Activated CD8-positive, alpha-beta memory T cell treated with anti-CD3 and anti-CD28 coated beads for 1 hour (primary cell): ENCODE measurements at places on chromosomes 6 and 20.
A peak's percentile ranks its signal among the peaks of the same experiment; 100 is the strongest.

- no peak for DNase-seq
These were observed 101.6 kb downstream of the LINC00237 start for GRCh38 chr20:21004386-21005076.

GRCh38 chr6:154956771-154957522 lies 38.2 kb upstream of the TIAM2 start:
- no peak for DNase-seq

- DNase-seq = no peak
These were observed 47.7 kb upstream of the SNAP91 start for GRCh38 chr6:83756565-83756964.

DNA sequence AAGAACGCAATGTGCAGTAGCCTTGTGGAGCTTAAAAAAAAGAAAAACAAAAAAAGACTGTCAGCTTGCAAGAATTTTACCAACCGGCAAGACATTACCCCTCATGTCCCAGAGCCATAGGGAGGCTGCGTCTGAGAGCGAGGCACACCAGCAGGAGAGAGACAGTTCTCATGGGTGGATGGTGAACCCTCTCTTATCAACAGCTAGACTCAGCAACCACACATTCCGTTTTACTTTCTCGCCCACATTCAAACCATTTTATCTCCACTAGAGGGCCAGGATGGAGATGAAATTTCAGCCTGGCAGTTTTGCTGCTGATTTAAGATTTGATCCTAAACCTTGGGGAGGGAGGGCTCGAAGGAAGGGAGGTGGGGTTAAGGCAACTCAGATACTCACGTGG lies 247.0 kb downstream of the ATXN1 start:
- DNase-seq = no peak

GRCh38 chr6:159328052-159328451 lies 158.9 kb downstream of the FNDC1 start:
- no peak for DNase-seq

DNA sequence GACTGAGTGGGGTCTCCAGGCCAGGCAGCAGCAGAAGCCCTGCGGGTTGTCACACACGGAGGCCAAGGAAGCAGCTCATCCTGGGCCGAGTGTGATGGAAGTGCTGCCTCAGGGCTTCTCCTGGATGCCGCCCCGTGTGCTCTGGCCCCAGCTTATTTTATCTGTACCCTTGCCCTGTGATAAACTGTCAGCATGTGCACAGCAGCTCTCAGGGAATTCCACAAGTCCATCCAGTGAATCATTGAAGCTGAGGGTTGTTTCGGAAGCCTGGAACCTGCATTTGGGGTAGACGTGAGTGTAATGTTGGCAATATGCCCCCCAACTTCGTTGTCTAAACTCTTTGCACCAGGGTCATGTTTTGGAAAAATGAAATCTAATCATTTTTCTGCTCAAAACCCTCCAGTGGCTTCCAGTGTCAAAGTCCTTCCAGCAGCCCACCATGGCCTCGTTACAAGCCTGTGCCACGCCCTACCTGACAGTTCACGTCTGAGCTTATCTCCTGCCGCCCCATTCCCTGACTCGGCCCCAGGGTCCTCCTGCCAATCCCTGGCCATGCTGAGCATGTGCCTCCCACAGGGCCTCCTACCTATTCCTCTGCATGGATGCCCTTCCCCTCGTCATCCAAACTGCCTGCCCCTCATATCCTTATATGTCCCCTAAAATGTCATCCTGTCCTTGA lies 168.1 kb upstream of the THBS2 start:
- DNase-seq = no peak

DNA sequence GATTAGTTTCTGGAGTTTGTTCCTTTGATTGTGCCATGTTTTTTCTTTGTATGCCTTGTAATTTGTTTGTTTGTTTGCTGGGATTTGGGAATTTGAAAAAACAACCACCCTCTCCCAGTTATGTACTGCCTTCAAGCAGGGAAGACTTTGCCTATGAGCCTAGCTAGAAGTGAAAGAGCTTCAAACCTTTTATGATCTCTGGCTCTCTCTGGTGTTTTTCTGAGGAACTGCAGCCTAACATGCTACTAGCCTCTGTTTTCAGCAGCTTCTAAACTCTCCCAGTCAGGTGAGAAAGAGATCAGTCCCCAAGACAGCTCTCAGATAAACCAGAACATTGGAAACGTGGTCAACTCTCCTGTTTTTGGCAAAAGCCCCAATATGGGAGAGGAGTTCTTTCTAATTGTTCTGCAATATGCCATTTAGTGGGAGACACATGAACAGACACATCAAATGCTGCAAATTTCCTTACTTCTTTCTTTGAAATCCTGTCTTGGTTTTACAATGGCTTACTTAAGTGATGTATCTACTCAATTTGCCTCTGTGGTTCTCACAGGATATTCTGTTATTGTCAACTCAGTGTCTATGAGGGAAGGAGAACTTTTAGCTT lies 58.9 kb upstream of the SERINC1 start:
- peak; percentile 11 for DNase-seq

- no peak for DNase-seq
These were observed 55.5 kb downstream of the NCOA3 start for GRCh38 chr20:47557218-47557617.

GRCh38 chr20:50478162-50478990 lies 31.8 kb upstream of the PTPN1 start:
- DNase-seq = peak; percentile 54

GRCh38 chr20:6036213-6036612 lies 17.6 kb downstream of the LRRN4 start:
- no peak for DNase-seq

DNA sequence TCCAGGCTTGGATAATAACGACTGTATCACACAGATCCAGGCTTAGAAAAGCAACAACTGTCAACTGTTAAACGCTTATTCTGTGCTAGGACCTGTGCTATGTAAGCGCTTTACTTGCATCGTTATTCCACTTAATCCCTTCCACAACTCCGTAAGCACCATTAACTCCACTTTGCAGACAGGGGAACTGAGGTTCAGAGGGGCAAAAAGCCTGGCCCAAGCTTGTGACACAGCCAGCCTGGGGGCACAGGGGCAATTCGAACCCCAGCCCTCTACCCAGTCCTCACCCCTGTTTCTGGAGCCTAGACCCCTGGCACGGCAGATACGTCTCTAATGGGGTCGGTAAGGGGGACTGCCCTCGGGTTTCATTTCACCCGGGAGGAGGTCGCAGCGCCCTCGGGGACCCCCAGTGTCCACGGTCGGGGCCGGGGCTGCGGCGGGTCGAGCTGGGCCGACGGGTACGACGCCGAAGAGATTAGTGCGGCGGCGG lies 411 bp downstream of the DSN1 start:
- DNase-seq = no peak

DNA sequence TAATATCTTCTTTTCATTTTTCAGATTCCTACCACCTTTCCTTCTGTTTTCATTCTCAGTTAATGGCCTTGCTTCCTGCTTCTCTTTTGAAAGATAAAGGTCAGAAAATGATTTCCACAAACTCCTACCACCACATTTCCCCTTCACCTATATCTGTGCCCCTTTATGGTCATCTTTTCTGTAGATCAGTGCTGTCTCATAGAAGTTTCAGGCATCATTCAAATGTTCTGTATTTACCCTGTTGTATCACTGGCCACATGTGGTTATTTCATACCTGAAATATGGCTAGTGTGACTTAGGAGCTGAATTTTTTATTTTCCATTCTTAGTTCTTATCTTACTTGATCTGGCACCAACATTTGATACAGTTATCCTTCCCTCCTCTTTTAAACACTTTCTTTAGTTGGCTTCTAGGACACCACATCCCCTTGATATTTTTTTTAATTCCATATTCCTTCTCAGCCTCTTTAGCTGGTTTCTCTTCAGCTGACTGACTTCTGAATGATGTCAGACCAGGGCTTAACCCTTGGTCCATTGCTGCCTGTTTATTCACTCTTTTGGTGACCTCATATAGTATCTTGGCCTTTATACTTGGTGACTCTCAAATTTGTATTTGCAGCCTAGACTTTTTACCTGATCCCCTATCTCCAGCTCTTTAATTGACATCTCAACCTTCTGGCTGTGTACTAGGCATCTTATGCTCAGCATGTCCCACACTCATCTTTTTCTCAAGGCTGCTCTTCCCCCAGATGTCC lies 81.0 kb downstream of the ATRN start:
- no peak for DNase-seq

DNA sequence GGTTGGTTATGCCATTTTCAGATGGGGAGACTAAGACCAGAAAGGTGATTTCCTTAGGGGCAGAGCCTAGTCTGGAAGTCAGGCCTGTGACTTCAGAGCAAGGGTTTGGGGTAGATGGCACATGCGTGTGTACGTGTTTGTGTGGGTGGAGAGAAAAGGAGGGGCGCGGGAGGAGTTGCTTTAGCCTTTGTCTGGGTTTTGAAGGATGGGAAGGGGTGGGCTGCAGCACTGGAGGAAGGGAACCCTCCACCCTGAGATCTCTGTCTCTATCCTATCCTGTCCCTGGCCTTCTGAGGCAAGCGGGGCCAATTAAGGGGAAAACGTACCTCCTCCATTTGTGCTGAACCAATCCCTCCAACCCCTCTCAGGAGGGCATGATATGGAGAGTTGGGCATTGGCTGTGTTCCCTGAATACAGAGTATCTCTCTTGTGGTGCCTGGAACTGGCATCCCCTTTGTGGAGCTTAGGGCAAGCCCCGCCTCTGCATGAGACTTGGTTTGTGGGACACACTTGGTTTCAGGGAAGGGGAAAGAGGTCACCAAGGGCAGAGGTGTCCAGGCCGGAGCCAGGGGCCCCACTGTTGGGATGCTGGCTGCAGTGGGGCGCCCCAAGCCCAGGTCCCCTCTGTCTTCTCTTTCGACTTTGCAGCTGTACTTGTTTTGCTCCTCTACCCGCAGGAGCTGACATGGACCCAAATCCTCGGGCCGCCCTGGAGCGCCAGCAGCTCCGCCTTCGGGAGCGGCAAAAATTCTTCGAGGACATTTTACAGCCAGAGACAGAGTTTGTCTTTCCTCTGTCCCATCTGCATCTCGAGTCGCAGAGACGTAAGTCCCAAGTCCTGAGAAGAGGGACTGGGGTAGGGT lies at the start of gene DBNDD2:
TSS of gene DBNDD2 (plus strand) at position 507 of the 863 bp plus-strand sequence. CDS start at position 686, 179 bp downstream.
- no peak for DNase-seq

DNA sequence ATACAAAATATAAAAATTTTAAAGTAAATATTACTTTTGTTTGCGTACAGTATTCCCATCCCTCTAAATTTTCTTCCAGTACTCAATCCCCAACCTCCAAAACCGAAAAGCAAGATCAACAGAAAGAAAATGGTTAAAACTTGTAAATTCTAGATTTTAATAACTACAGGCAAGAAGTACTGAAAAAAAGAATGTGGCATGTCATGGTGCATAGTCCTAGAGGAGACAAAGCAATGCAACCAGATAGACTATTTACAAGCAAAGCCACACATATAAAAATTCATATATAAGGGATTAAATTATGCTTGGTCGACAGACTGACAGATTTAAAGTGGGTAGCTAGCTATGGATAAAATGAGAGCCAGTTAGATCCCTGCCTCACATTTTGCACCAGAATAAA lies 56.5 kb upstream of the HFE start:
- DNase-seq = no peak

- DNase-seq = no peak
These were observed 31.2 kb upstream of the KCNK5 start for GRCh38 chr6:39260456-39260855.

DNA sequence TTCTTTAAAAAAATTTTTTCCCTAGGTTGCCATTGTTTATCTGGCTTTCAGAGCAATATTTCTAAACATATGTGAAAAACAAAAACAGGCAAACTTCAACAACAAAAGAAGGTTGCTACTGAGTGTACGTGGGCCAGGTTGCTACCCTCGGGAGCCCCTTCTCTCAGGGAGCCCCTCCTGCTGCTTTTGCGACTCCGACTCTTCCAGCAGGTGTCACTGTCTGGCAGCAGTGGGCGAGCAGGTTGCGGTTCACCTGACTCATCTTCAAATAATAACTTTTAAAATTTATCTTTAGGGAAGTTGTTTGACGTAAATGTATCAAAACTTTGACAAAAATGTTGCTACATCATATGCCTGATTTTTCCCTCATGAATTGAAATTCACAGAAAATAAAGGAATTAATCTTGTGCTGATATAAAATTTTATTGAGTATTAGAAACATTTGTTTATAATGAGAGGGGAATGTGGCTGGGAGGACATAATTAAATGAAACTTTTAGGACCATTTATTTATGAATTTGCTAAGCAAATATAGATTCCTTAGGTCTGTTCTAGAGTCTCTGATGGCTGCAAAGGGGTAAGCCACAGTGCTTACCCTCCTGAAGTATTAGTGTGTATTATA lies 138.8 kb downstream of the HIVEP1 start:
- no peak for DNase-seq

DNA sequence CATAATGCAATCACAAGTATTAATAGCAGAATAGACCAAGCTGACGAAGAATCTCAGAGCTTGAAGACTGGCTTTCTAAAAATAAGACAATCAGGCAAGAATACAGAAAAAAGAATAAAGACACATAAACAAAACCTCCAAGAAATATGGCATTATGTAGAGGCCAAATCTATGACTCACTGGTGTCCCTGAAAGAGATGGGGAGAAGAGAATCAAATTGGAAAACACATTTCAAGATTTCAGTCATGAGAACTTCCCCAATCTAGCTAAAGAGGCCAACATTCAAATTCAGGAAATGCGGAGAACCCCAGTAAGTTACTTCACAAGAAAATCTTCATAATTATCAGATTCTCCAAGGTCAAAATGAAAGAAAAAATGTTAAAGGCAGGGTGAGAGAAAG lies 69.0 kb upstream of the PDE7B start:
- no peak for DNase-seq

GRCh38 chr6:4613381-4613780 lies 162.8 kb upstream of the CDYL start:
- DNase-seq = no peak

DNA sequence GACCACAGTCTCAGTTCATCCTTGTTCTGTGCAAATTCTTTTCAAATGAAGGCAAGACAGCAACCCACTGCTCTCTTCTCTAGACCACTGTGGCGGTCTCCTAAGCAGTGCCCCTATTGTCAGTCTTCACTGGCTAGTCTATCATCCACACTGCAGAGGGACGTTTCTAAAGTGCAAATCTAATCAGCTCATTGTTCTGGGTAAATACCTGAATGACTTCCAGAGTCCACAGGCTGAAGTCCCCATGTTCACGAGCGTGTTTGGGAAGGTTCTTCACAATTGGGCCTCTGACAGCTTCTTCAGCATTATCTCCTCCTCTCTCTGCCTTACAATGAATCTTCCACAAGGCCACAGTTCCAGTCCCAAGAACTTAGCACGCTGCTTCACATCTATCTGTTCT lies 73.2 kb downstream of the LAMA4 start:
- DNase-seq = no peak

DNA sequence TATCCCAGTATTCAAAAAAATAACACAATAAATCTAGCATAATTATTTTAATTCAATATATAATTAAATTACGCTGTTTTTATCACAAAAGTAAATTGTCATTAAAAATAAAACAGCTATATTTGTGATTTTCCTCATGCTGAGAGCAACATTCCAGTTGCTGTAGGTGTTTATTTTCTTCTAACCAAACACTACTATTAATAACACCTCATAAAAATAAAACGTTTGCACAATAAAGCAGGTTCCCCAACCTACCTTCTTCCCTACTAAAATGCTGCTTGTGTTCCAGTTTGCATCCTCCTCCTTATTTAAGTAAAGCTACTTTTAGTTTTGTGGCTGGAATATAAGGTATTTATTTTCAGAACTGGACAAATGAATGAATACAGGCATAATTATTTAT lies 108.2 kb upstream of the LGSN start:
- DNase-seq = no peak

GRCh38 chr6:82178077-82178758 lies 69.3 kb downstream of the IBTK start:
- no peak for DNase-seq
